Tibial artery (tissue), 4 donors: ENCODE measurements at places on chromosomes 5 and 9.
A peak's percentile ranks its signal among the peaks of the same experiment; 100 is the strongest.

DNA sequence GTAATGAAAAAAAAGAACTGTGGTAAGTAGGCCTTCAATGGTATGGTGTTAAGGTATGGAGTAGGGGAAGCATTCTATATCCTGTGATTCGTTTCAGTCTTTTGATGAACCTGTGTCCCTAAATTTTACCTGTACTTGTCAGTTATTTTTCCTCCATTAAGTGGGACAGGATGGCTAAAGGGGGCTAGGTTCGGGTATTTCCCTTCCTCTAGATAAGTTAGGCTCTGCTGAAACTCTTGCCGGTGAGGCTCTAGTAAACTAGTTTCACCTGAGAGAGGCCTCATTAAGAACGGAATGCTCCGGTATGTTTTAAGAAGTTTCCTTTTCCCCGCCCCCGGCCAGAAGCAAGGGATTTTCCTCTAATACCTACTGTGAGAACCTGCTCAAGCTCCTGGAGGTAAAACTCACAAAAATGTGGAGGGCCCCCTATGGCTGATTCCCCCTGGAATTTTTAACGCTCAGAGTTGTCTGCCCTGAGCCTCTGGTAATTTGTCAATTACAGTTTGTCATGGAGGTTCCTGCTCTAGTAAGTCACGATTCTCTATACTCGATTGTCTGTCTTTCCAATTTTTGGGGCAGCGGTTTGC is 87.7 kb downstream of the MACIR start:
- DNase-seq = no peak

- DNase-seq = no peak
Observed at GRCh38 chr5:15683332-15683731, 183.4 kb downstream of the FBXL7 start.

- no peak for DNase-seq
Observed at GRCh38 chr9:91580136-91580535, 156.5 kb upstream of the NFIL3 start.

GRCh38 chr9:18971404-18971803 is 61.6 kb downstream of the SAXO1 start:
- DNase-seq = no peak

- DNase-seq = no peak
Observed at GRCh38 chr9:96620832-96621269, 1.2 kb upstream of the CDC14B start.

- no peak for DNase-seq
Observed at GRCh38 chr9:75152416-75152815, 64.1 kb downstream of the OSTF1 start.

DNA sequence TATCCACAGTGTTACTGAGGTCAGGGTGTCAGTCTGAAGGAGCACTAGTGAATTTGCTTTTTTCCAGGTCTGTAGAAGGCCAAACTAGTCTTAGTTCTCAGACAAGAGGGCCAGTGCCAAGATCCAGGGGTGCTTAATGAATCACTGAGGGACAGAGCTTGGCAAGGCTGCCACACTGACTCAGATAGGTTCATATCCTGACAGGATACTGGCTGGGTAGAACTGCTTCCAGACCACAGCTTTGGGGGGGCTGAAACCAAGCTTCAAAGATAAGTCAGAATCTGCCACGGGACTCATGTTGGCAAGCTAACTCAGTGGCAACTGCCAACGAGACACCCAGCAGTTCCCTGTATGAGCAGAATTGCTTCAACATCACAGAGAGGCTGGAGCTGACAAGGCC is 1125.4 kb downstream of the EFNA5 start:
- no peak for DNase-seq

GRCh38 chr5:102531506-102531905 is 32.7 kb upstream of the SLCO6A1 start:
- DNase-seq = no peak

DNA sequence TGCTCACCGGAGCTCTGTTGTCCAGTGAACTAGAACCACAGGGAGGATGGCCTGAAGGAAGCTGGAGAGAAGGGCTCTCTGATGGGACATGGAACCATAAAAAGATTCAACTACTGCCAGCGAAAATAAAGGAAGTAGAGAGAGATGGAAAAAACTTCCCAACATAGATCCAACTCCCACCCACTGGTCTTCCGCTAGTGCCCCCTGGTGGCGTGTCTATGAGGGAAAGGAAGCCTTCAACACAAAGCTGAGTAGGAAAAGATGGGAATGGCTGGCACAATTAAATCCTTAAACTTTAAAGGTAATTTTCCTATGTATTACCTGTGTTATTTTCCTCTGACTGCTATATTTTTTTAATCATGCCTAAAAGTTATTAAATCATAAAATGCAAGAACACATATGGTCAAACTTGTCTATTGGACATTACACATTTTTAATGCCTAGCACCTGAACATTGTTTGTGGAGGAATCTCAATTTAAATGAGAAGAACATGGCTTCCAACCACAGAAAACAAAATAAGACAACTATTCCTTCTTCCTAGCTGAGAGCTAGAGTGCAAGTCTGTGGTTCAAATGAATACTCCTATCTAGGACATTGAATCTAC is 51.5 kb downstream of the CEP120 start:
- peak; percentile 71 for DNase-seq

GRCh38 chr9:14353222-14354056 is 39.5 kb upstream of the NFIB start:
- peak; percentile 96 for DNase-seq

- DNase-seq = no peak
Observed at GRCh38 chr5:88825584-88826315, 57.2 kb downstream of the MEF2C start.

DNA sequence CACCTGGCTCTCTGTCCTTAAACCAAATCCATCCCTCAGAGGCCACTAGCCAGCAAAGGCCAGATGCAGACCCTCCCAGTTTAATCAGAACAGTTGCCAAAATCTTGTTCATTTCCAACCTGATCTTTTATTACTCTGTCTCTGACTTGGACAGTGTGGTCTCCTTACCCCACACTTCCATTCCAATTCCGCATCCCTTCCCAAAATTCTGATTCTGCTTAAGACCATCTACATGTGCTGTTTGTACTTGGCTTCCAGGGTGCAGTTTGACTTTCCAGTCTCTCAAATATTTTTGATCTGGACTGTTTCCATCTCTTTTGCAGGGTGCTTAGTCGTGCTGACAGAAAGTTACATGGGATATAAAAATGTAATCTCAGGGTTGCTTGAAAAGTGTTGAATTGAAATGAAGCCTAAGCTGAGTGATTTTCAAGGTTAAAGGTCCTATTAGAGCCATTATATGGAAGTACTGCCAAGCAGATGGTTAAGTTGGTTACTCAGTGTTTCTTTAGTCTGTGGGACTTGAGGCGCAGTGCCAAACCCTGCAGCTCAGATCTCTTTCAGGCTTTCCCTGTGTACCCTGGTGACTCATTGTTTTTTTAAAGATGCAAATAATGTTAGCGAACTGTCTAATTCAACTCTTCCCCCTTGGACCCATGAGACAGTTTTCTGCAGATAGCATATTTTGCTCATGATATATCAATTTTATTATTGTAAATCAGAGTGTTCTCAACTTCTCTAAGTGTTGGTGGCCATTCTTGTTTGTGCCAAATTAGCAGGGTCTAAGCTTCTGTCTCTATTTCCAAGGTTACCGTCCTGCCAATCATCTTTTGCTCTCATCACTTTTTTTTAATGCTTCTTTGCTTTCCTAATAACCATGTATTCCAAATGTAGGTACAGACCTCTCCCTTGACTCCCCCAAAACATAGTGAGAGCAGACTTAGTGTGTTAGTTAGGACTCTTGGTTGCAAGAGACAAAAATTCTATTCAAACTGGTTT is 18.2 kb upstream of the DCP2 start:
- peak; percentile 73 for DNase-seq

DNA sequence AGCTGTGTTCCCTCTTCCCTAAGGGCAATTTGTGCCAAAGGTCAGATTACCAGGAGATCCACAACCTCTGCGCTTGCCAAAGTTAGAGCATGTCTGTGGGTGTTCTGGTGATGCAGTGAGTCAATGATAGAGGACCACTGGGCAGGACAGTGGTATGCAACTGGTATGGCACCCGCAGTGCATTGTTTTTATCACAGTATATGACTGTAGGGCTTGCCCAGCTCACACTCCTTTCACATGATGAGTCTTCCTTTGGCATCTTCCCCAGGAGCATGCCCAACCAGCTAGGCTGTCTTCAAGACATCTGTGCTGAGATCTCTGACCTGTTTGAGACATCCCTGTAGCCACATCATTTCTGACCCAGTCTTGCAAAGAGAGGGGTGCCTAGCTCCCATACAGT is 1650.0 kb upstream of the CDH6 start:
- no peak for DNase-seq

DNA sequence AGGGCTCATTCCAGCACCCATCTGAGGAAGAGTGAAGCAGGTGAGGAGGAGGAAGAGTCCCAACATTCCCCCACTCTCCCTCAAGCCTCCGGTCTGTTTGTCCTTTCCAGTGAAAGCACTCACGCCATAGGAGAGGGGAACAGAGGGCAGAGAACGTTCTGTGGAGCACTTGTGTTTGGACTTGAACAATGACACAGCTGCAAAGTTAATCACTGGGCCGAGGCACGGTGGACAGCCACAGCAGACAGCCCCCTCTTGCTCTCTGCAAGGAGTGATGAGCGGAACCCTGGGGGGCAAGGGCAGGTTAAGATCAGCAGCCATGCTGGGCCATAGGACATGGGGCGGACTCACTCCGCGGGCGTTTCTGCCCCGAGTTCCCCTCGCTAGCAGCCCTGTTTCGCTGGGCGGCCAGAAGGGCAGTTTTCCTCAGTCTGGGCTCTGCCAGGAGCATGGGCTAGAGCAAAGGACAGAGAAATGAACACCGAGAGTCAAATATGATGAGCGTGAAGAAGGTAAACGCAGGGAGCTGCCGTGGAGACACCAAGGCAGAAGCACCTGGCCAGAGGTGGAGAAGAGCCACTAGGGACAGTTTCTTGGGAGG is 185.7 kb downstream of the GAPVD1 start:
- no peak for DNase-seq

DNA sequence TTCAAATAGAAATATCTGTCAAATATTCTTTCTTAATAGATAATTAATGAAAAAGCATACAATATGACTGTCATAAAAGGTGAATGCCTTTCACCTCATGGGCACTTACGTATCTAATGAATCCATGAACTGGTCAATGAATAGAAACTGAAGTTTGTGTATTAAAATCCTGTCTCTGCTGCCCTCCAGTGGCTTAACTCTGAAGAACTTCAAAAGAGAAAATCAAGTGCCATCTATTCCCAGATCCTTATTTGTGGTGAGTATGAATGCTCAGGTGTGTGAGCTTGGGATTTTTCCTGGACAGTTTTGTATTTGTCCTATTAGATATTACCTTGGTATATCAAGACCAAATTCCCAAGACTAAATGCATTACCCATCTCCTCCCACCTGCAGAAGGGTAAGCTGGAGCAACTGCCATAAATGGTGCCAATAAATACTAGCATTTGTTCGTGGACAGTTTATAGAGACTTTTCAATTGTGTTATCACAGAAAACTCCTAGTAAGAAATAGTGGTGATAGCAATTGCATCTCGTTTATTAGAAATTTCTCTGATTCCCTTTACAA is 44.0 kb upstream of the SVEP1 start:
- peak; percentile 36 for DNase-seq

GRCh38 chr5:36944607-36945225 is 68.1 kb downstream of the NIPBL start:
- DNase-seq = no peak

DNA sequence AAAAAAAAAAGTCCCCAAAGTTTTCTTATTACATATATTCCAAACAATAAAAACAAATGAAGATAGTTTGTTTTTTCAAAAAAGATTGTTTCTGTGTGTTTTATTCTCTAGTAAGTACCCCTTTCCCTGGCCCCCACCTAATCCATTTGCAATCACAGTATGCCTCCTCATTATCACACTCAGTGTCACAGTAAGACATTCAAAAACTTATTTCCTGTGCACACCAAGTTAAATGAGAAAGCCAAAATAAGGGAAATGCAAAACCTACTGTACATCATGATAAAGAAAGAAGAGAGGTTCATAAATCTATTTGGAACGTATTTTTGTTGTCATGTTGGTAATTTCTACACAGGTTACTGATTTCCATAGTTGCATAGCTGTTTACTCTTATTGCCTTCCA is 62.3 kb downstream of the ST8SIA4 start:
- no peak for DNase-seq

- DNase-seq = no peak
Observed at GRCh38 chr5:153860195-153860886, 178.4 kb downstream of the FAM114A2 start.

DNA sequence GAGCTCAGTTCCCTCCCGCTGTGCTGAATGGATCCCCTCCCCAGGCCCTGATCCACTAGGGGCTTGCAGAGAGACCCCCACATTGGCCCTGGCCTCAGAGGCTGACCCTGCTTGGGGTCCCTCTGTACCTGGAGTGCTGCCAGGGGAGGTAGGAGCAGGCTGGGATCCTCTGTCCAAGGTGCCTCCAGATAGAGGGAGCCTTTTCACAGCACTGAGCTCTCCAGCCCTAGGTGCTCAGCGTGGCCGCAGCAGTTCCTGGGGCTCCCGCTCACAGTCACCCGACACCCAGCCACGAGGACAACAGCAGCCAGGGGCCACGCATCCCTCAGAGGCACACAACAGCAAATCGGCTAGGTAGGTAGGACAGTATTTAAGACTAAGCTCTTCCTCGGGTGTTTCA is 62.2 kb upstream of the IRX2 start:
- no peak for DNase-seq

DNA sequence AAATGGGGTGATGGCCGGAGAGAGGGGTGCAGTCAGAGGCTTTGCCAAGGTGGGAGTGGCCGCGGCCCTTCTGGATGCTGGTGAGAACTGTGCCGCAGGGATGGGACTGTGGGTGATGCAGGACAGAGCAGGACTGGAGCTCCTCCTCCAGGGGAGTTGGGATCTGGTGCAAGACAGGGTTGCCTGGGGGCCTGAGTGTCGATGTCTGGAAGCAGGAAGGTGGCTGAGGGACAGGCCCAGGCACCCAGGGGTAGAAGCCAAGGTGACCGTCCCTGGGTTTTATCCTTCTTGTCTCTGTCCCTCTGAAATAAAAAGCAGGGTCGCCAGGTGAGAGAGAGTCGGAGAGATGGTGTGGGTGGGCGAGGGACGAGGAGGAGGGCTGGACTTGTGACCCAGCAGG is 89.1 kb upstream of the IER5L start:
- DNase-seq = no peak

GRCh38 chr9:33144551-33144950 is 22.6 kb downstream of the B4GALT1 start:
- no peak for DNase-seq

GRCh38 chr5:67679184-67679841 is 482.7 kb upstream of the CD180 start:
- no peak for DNase-seq
